ENCODE measurements at places on chromosomes 2 and 18.

GRCh38 chr18:61549889-61550288 lies 216.7 kb downstream of the CDH20 start:
- DNase-seq, result no peak

GRCh38 chr2:225821351-225821750 lies 421.8 kb downstream of the NYAP2 start:
- DNase-seq, result no peak

DNA sequence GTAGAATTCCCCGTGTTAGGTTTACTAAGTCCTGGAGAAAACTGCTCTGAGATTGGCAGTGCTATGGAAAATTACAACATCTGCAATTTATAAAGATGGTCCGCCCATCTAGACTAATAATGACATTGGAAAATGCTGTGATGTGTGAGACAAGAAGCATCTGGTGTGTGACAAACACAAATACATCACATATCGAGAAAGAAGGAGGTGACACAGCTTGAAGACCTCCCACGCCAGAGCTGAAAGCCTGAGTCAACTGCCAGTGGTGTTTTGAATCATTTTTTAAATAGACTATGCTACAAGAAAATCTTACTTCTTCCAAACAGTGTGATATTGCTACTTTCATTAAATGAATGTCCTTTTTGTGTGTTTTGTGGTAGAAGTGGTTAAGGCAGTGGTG lies 8.6 kb upstream of the ANO7 start:
- no peak for DNase-seq

DNA sequence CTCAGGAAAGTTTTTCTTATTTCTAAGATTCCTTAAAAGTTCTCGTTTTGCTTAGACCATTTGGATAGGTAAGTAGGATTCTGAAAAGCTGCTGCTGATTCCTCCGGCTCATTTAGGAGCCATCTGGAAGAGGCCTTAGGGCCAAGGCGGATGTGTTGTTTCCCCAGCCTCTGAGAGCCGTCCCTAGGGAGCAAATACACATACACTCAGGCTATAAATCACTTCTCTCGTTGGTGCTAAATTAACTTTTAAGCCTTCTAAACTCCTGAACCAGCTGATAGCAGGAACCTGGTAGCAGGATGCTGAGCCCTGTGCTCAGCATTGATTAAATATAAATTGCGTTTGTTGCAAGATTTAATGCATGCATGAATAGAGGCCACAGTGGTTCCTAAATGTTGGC lies 109.8 kb downstream of the ADCYAP1 start:
- DNase-seq, result peak; percentile 75

DNA sequence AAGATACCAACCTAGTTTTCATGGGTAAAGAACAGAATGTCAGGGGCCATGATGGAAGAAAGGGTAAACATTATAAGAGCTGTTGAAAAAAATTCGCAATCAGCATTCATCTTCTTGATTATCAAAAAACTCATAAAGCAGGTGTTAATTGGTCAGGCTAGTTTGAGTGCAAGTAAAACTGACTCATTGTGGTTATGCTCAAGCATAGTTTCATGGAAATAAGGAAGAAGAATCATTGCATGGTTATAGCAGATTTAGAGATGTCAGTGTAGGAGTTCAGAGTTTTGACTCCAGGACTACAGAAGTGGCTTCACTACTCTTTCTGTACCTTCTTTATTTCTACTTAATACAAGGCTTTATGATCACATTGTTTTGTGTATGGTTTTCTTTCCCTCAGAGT lies 26.9 kb upstream of the CDH19 start:
- DNase-seq, result no peak

GRCh38 chr2:219484343-219485200 lies 14.1 kb upstream of the GMPPA start:
- no peak for DNase-seq

Data from mesendoderm (in vitro differentiated cells).